ENCODE measurements at places on chromosomes 6 and 20. TPM values are rescaled to one million over a fixed set of nuclear protein-coding genes. Genes with fewer than 3 reads are reported as not detected.
A peak's percentile ranks its signal among the peaks of the same experiment; 100 is the strongest.

The TRIM40 gene
- not detected for total RNA-seq

The ACAT2 gene
- total RNA-seq: 55.3 TPM

The SDHAF4 gene
- 13.9 TPM for total RNA-seq

The SOBP gene
- total RNA-seq: 1.4 TPM

- H3K4me3 ChIP-seq: peak overlapping the region; percentile 87
- H3K4me1 ChIP-seq: peaks cover 64% of the 10 kb centered on the region
- peaks cover 5% of the 10 kb centered on the region for H3K36me3 ChIP-seq
- H3K27me3 ChIP-seq: no peaks in the 10 kb centered on the region
- DNase-seq: no peak
- H3K27ac ChIP-seq: peak overlapping the region; percentile 92
These were observed 53.9 kb upstream of the DDR1 start for GRCh38 chr6:30830438-30830837.

DNA sequence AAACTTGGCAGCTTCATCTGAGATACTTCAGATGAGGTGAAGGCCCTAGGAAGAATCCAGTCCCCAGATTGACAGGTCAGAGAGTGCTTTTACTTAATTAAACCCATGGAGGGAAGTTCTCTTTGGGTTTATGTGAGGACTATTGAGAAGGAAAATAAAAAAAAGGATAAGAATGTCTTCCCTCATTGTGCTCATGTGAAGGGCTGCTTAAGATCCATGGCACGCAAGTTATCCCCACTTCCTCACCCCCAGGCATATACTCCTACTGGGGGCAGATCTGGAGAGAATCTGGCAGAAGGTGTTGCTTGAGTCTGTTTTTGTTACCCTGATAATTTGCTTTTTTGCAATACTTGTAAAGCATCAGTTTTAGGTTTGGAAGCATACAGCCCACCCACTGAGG, 322.9 kb upstream of the TFAP2D start:
- no peak for DNase-seq
- H3K27ac ChIP-seq: no peak overlapping the region
- no peak overlapping the region for H3K4me3 ChIP-seq
- no peaks in the 10 kb centered on the region for H3K4me1 ChIP-seq
- no peaks in the 10 kb centered on the region for H3K36me3 ChIP-seq

DNA sequence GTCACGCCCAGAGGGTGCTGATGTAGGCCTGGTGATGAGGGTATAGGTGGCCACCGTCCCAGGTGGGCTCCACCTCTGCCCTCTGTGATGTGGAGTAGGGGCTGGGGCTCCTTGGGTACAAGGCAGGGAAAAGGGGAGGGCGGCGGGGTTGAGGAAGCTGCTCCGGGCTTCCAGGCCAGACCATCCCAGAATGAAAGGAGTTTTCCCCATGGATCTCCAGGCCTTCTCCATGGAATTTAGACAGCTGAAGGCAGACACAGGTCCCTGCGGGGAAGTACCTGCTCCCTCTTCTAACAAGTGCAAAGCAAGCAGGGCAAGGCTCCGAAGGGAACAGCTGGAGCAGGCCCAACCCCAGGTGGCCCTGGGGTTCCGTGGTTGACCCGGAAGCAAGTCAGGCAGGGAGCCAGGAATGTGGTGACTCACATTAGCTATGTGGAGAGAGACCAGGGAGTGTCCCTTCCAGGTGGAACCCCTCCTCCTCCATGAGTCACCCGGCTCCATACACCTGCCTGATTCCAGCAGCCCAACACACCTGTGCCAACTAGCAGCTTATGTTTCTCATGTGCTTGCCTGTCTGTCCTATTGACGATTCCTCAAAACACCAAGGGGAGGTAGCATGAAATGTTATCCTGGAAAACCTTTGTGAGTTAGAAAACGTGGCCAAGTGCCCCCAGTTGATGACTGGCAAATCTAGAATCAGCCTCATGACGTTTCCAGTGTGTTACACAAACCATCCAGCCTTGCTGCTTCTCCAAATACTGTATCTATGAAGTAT, 59.7 kb upstream of the SNX9 start:
- DNase-seq: no peak
- peak overlapping the region; percentile 83 for H3K27ac ChIP-seq
- H3K4me1 ChIP-seq: peaks cover 55% of the 10 kb centered on the region
- no peaks in the 10 kb centered on the region for H3K36me3 ChIP-seq
- peak overlapping the region; percentile 69 for H3K4me3 ChIP-seq

- no peak overlapping the region for H3K27ac ChIP-seq
- DNase-seq: no peak
- no peaks in the 10 kb centered on the region for H3K36me3 ChIP-seq
These were observed 129.3 kb upstream of the UST start for GRCh38 chr6:148617530-148617929.

- H3K27ac ChIP-seq: no peak overlapping the region
- H3K4me1 ChIP-seq: peaks cover 2% of the 10 kb centered on the region
- H3K4me3 ChIP-seq: no peak overlapping the region
- H3K27me3 ChIP-seq: no peaks in the 10 kb centered on the region
- no peak for DNase-seq
These were observed 14.8 kb downstream of the PMEPA1 start for GRCh38 chr20:57695012-57695411.

GRCh38 chr6:1903780-1904465, 294.2 kb downstream of the FOXC1 start:
- no peaks in the 10 kb centered on the region for H3K36me3 ChIP-seq
- H3K27ac ChIP-seq: no peak overlapping the region
- no peak for DNase-seq
- no peak overlapping the region for H3K4me3 ChIP-seq

DNA sequence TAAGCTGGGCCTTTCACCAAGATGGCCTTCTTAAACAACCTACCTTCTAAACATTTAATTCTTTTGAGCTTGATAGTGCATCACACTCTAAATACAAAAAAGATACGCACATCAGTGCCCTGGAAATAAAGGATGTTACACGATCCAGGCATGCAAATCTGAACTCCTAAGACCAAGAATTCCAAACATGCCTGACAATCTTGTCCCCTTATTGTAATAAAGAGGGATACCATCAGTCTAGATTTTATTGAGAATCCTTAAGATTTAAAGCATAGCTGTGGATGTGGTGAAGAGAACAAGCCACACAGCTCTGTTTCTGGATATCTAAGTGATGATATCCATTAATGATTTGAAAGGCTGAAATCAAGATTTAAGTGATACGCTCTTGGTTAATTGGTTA, 13.0 kb downstream of the ZNF451 start:
- H3K36me3 ChIP-seq: peaks cover 67% of the 10 kb centered on the region
- no peak for DNase-seq

- H3K4me1 ChIP-seq: no peaks in the 10 kb centered on the region
- H3K36me3 ChIP-seq: no peaks in the 10 kb centered on the region
- no peak overlapping the region for H3K4me3 ChIP-seq
- H3K27me3 ChIP-seq: no peaks in the 10 kb centered on the region
These were observed 210.0 kb upstream of the ZNF217 start for GRCh38 chr20:53803492-53804155.

All from activated naive CD8-positive, alpha-beta T cell treated with anti-CD3 and anti-CD28 coated beads, Interleukin-2, amount 10 ng/mL, durations not matched to agents 7 days and 5 days (primary cell).